Gastrocnemius medialis (tissue), 4 donors: ENCODE measurements at places on chromosomes 11 and 22. TPM values are rescaled to one million over a fixed set of nuclear protein-coding genes. Genes with fewer than 3 reads are reported as not detected.

The RSF1 gene
- total RNA-seq, result 43.8 TPM

The FAM83F gene
- 0.02 TPM for total RNA-seq

DNA sequence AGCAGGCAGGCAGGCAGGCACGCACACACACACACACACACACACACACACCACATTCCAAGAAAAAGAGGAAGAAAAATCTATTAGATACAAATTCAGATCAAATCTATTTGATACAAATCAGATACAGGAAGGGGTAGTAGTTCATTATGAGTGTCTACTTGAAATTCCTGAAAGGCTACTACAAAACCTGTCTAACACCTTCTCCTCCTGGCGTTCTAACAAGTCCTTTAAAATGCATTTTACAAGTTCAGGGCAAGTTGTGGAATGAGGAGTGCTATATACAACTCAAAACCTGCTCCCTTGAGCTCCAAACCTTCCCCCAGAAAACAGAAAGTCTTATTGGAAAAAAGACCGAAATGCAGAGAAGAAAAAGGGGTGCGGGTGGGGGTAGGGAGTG lies 476 bp downstream of the ARHGAP32 start:
- no peak overlapping the region for H3K27ac ChIP-seq
- no peaks in the 10 kb centered on the region for H3K36me3 ChIP-seq
- no peaks in the 10 kb centered on the region for H3K27me3 ChIP-seq
- DNase-seq, result no peak
- H3K4me1 ChIP-seq, result peaks cover 9% of the 10 kb centered on the region

DNA sequence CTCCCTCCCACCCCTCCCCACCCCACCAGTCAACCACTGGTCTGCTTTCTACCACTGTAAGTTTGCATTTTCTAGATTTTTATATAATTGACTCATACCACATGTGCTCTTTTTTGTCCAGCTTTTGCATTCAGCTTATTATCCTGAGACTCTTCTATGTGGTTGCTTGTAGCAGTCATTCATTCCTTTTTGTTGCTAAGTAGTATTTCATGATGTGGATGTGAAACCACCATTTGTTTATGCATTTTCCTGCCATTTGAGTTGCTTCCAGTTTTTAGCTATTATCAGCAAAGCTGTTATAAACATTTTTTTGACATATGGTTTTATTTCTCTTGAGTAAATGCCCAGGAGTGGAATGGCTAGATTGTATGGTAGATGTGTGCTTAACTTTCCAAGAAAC lies 77.0 kb upstream of the FGF3 start:
- no peak overlapping the region for H3K4me3 ChIP-seq
- H3K36me3 ChIP-seq, result no peaks in the 10 kb centered on the region
- H3K27ac ChIP-seq, result no peak overlapping the region
- no peaks in the 10 kb centered on the region for H3K27me3 ChIP-seq
- H3K4me1 ChIP-seq, result peaks cover 5% of the 10 kb centered on the region
- no peak for DNase-seq

- peaks cover 6% of the 10 kb centered on the region for H3K4me1 ChIP-seq
- peaks cover 95% of the 10 kb centered on the region for H3K36me3 ChIP-seq
- no peaks in the 10 kb centered on the region for H3K27me3 ChIP-seq
- no peak overlapping the region for H3K27ac ChIP-seq
Observed at GRCh38 chr22:19225560-19225959, 47.0 kb upstream of the SLC25A1 start.

GRCh38 chr11:84211896-84212295 lies 925.7 kb upstream of the CCDC90B start:
- no peaks in the 10 kb centered on the region for H3K36me3 ChIP-seq
- H3K27ac ChIP-seq, result no peak overlapping the region
- H3K27me3 ChIP-seq, result no peaks in the 10 kb centered on the region

DNA sequence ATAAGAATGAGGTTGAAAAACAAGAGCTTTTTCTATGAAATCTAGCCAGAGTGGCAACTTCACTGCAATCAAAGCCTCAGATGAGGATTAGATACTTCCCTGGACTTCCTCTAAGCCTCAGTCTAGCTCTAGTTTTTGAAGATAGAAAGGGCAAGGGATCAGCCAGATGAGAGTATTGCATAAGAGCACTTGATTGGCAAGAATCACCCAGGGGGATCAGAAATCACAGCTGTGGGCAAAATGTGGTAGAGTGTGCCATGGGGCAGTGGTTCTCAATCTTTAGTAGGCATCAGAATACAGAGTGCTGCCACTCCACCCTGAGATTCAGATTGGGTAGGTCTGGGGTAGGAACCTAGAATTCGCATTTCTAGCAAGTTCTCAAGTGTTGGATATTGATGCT lies 82.4 kb downstream of the EXT2 start:
- peaks cover 25% of the 10 kb centered on the region for H3K4me1 ChIP-seq
- no peak overlapping the region for H3K27ac ChIP-seq
- no peaks in the 10 kb centered on the region for H3K36me3 ChIP-seq
- DNase-seq, result no peak
- no peak overlapping the region for H3K4me3 ChIP-seq

DNA sequence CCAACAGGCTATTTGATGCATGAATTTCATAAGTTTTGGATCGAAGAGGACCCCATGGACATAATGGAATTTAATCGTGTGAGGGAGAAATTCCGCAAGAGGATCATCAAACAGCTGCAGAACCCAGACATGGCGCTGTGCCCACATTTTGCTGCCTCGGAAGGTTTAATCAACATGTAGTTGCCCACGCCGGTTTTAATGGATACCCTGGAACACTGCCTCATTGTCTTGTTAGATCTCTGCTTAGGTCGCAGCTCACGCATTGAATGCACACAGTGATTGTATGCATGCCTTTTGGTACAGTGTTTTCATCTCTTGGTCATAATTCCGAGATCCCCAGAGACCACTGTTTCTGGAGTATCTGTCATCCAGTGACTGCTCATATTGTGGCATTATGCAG lies 46.8 kb downstream of the SLN start:
- no peak for DNase-seq
- no peak overlapping the region for H3K4me3 ChIP-seq
- no peaks in the 10 kb centered on the region for H3K4me1 ChIP-seq
- H3K27ac ChIP-seq, result no peak overlapping the region

DNA sequence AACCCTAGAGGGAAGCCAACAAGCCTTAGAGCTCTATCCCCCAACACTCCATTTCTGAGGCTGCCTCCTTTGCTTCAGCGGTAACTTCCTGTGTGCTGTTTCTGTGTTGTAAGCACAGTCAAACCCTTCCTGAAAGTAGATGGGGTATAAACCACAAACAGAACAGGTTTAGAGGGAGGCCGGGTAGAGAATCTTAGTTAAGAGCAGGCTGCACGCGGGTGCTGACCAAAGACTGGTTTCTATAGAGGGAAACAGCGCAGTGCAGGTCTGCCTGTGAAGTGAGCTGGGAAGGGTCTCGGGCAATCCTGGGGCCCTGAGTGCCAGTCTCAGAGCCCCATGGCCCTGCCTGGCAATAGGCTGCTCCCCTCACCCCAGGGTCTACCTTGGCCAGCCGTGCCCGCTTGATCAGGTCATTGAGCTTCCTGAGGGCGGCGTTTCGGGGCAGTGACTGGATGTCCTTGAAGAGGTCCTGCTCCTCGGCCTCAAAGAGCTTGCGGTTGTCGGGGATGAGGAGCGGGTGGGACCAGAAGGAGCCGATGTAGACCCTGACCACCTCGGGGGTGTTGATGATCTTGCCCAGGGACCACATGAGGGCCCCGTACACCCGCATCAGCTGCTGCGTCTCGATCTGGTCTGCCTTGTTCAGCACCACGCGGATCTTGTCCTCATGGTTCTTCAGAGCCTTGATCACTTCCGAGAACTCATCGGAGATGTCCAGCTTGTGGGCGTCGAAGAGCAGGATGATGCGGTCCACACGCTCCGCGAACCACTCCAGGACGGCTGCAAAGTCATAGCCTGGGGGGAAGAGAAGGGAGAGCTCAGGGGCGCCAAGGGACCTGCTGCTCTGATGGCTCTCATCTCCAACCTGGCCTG lies 15.3 kb upstream of the CDC42BPG start:
- peak overlapping the region; percentile 90 for H3K27ac ChIP-seq
- H3K4me3 ChIP-seq, result no peak overlapping the region
- H3K4me1 ChIP-seq, result peaks cover 87% of the 10 kb centered on the region
- no peaks in the 10 kb centered on the region for H3K27me3 ChIP-seq
- H3K36me3 ChIP-seq, result no peaks in the 10 kb centered on the region

DNA sequence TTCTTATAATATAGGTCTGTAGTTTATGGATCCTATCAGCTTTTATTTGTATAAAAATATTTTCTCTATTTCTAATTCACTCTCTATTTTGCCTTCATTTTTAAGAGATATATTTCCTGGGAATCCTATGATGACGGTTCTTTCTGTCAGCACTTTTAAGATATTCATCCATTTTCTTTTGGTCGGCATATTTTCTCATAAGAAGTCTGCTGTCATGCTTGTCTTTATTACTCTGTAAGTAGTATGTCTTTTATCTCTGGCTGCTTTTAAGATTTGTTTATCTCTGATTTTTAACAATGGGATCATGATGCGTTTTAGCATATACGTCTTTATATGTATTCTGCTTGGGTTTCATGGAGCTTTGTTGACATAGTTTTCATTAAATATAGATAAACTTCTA lies 175.5 kb downstream of the SNX19 start:
- no peak overlapping the region for H3K27ac ChIP-seq
- H3K27me3 ChIP-seq, result no peaks in the 10 kb centered on the region
- H3K4me3 ChIP-seq, result no peak overlapping the region
- no peaks in the 10 kb centered on the region for H3K36me3 ChIP-seq
- H3K4me1 ChIP-seq, result no peaks in the 10 kb centered on the region

DNA sequence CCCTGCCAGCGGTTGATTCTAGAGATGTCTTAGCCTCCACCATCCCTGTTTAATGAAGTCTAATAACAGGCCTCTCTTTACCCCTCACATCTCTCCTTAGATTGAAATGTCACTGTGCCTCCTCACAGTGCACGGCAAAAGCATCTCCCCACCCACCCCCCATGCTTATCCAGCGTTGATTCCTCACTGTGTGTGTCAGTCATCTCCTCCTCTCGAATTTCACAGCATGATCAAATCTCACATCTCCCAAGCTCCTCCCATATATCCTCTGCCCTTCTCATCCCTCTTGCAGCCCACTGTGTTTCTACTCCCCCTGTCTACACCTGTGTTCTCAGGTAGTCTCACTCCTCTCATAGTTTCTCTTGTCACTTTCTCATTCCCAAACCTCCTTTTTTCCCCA lies 84.6 kb downstream of the DBX1 start:
- H3K4me3 ChIP-seq, result no peak overlapping the region
- no peaks in the 10 kb centered on the region for H3K27me3 ChIP-seq
- H3K4me1 ChIP-seq, result no peaks in the 10 kb centered on the region
- no peaks in the 10 kb centered on the region for H3K36me3 ChIP-seq
- no peak for DNase-seq

DNA sequence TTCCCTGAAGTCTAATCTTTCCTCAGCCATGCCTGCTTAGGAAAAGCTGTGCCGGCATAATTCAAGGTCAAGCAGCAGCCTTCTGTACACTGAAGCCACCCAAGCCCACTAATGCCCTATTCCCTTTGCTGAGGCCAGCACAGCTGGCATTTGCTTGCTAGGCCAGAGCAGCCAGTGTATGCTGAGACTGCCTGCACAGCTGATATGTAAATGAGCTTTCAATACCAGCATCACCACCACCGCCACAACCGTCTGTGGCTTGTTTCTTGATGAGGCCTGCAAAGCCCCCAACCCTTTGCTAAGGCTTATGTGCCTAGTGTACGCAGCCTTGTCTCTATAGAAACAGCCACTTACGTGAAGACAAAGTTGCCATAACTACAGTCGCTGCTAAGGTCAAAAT lies 56.3 kb upstream of the TNRC6B start:
- no peaks in the 10 kb centered on the region for H3K36me3 ChIP-seq
- no peak overlapping the region for H3K4me3 ChIP-seq
- no peaks in the 10 kb centered on the region for H3K27me3 ChIP-seq
- DNase-seq, result no peak
- peak overlapping the region; percentile 19 for H3K27ac ChIP-seq

DNA sequence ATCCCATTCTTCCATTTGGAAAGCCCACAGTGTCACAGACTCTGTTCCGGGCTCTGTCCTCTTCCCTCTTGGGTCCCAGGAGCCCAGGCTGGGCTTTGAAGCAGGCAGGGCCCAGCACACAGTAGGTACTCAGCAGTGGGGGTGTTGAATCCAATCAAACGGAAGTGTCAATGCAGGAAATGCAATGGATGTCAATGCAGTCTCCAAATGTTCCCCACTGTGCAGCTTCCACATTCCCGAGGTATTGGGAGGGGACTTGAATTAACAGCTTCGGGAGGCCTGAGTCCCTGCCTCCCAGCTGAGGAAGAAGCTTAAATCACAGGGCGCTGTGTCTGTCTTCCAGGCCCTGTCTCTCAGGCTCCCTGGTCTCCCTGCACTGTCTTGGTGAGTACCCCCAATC lies 21.8 kb upstream of the SMIM35 start:
- no peak overlapping the region for H3K27ac ChIP-seq
- no peaks in the 10 kb centered on the region for H3K36me3 ChIP-seq
- H3K27me3 ChIP-seq, result no peaks in the 10 kb centered on the region
- no peak overlapping the region for H3K4me3 ChIP-seq

GRCh38 chr22:44360668-44361381 lies 48.1 kb upstream of the SHISAL1 start:
- no peaks in the 10 kb centered on the region for H3K27me3 ChIP-seq
- peak overlapping the region; percentile 63 for H3K27ac ChIP-seq
- peak overlapping the region; percentile 17 for H3K4me3 ChIP-seq
- peaks cover 18% of the 10 kb centered on the region for H3K4me1 ChIP-seq
- H3K36me3 ChIP-seq, result no peaks in the 10 kb centered on the region
- DNase-seq, result peak; percentile 19

DNA sequence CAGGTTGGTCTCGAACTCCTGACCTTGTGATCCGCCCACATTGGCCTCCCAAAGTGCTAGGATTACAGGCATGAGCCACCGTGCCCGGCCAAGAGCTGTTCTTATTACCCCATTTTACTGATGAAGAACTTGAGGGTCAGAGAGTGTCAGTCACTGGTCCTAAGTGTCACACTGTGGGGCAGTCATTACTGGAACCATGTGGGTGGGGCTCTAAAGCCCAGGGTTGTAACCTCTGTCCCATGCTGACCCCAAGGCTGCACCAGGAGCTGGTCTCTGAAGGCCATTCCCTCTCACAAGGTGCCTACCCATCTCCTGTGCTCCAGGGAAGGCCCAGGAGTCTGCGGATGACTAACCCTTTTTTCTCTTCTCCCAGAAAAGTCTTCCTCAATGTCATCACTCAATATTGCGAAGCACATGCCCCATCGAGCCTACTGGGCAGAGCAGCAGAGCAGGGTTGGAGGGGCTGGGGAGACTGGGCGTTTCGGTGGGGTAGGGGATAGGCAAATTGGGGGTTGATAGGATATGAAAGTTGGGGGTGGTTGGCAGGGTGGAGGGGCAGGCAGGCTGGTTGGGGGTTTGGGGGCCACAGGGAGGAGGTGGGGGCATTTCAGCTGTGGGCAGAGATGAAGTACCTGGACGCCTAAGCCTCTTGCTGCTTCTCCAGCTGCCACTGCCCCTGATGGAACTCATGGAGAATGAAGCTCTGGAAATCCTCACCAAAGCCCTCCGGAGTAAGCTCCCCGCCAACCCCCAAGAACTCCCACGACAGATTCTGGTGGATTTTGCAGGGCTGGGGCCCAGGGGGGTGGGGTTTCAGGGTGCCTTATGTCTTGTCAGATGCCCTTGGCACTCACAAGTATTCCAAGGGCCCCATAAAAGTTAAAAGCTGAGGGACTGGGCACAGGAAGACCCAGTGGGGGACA lies 2.0 kb upstream of the ESRRA start:
- peaks cover 33% of the 10 kb centered on the region for H3K27me3 ChIP-seq
- peaks cover 35% of the 10 kb centered on the region for H3K4me1 ChIP-seq
- H3K4me3 ChIP-seq, result no peak overlapping the region
- no peaks in the 10 kb centered on the region for H3K36me3 ChIP-seq
- peak overlapping the region; percentile 90 for H3K27ac ChIP-seq
